ENCODE measurements at places on chromosomes 1 and 21.

DNA sequence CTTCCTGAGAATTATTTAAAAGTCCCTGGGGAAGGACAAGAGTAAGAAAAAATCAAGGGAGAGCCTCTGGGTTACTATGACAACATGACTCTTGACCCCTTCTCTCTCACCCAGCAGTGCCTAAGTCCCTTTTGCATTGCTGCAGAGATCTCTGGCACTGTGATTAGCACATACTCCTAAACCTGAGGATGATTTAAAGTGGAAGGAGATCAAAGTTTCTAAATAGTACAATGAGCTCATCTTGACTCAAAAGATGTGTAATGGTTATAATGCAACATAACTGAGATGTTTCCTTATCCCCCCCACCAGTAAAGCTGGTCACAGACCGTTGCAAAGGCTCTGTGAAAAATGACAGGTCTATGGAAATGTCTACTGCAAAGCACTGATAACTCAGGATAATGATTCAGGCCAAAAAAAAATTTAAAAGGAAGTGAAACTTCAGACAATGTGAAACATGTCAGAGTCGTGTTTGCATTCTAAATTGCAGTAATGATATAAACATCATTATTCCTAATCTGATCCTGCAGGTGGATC is 519.2 kb downstream of the KIF26B start:
- DNase-seq, result no peak

DNA sequence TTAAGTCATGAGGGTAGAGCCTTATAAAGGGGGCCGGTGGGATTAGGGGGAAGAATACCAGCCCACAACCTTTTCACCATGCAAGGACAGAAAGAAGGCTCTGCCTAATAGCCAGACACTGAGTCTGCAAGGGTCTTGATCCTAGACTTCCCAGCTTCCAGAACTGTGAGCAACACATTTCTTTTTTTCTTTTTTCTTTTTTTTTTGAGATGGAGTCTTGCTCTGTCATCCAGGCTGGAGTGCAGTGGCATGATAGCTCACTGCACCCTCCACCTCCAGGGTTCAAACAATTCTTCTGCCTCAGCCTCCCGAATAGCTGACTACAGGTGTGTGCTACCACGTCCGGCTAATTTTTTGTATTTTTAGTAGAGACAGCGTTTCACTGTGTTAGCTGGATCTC is 1.7 kb upstream of the ARL8A start:
- no peak for DNase-seq

- DNase-seq, result no peak
Measured at GRCh38 chr1:10450836-10451235, 1.0 kb downstream of the CORT start.

GRCh38 chr1:150563340-150564038 is 14.3 kb downstream of the ADAMTSL4 start:
- DNase-seq, result no peak

GRCh38 chr21:31038376-31038775 is at the start of gene KRTAP19-8:
KRTAP19-8 (minus strand) TSS chr21:31038476; CDS start chr21:31038443, 33 bp downstream.
- DNase-seq, result no peak

DNA sequence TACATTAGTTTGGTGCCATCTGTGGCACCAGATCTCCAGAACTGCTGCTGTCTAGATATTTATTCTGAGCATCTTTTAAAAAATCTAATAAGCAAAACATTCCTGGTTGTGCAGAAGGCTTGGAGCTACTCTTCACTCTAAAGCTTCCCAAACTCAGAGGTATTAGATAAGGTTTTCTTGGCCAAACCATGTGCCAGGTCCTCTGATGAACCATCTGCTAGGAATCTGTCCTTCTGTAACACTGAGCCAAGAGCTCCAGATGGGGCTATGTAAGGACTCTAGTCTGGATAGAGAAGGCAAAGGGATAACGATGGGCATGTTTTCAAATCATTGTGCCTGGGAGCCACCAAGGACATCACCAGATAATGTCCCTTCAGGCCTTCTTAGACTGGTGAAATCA is 410.6 kb downstream of the NTNG1 start:
- DNase-seq, result no peak

GRCh38 chr1:203072911-203073310 is 12.9 kb downstream of the MYOG start:
- no peak for DNase-seq

DNA sequence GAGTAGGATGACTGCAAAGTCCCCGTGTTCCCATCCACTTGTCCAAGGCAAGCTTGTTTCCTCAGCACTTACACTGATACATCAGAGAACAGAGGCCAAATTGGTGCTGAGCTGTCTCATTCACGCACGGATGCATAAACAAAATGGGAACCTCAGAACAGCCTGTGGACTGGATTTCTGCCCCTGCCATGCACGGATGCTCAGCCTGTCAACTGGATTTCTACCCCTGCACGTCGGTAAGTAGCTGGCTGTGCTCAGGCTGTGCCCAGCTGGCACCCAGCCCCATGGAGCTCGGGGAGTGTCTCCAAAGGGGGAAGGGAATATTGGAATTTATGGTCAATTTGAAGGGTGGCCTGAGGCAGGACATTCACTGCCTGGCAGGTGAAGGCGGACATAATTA is 40.8 kb upstream of the TMPRSS2 start:
- DNase-seq, result no peak

GRCh38 chr21:26798856-26799751 is 46.1 kb downstream of the ADAMTS1 start:
- no peak for DNase-seq

DNA sequence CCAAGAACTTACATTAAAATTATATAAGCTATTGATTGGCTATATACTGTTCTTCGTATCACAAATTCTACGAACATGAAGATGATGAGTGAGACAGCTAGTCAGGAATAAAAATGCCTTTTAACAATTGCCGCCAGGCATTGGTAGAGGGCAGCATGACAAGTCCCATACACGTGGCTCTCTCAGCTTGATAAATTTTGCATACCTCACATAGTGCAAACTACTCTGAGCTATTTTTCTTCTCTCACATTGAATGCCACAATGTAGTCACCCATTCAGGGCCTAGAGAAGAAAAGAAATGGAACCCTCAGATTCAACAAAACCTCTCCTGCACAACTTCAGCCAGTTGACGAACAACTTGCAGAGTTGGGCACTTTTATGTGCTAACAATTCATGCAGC is 27.0 kb upstream of the FMO2 start:
- DNase-seq, result no peak

- no peak for DNase-seq
Measured at GRCh38 chr21:32653326-32653901, 41.2 kb upstream of the CFAP298 start.

DNA sequence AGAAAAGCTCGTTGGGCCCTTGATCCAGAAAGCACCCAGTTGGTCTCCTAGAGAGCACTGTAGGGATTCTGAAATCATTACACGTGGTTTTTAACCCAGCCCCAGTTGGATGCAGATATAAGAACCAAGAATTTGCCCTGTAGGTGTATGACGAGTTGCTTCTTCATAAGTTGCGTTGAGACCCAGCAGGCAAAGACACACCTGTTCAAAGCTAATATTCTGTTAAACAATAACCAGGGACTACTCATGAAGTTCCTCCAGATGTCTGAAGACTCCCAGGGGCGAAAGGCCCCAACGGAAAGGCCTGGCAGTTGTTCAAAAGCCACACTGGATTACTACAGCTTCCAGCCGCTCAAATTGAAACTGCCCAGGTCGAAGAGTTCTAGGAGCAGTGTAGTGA is 88.6 kb upstream of the HNRNPU start:
- DNase-seq, result no peak

- no peak for DNase-seq
Measured at GRCh38 chr1:32352239-32352745, 10.0 kb downstream of the FAM229A start.

- DNase-seq, result no peak
Measured at GRCh38 chr1:22627331-22627730, 9.1 kb upstream of the C1QA start.

DNA sequence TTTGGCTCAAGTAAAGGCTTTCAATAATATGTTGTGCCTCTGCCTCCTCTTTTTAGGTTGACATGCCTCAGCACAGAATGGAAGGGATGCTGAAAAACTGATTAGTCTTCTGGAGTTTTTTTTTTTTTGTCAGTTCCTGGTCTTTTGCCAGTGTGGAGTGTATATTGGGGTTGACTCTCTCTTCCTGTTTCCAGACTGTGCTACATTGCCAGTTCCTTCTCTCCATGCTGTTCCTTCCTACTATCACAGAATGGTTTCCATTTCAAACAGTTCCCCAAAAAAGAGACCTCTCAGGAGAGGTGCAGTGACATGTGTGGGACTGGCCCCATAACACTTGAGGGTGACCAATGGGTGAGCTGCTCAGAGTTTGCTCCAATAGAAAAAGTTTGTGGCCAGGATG is 101.7 kb upstream of the ETV3 start:
- DNase-seq, result no peak

DNA sequence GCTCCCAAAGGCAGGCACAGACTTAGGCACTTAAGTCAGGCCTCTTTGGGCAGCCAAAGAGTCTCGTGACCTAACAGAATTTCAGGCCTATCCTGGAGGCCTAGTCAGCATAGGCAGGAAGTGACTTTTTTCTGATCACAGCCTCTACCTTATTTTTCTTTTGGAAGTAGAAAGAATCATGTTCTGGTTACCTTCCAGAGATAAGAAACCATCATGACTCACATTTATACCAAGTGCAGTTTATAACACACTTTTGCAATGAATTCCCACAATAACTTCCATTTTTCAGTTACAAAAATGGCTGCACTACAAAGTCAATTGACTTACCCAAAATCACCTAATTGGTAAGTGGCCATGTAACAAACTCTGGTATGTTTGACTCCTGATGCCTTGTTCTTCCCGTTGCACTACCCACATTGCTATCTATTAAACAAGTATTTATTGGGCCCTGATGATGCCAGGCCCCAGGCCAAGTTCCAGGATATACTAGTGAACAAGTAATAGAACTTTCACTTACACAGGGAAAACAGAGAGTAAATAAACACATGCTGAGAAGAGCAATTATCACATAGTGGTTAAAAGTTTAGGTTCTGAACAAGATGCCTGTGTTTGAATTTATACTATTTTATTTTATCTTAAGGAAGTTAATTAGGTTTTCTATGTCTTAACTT is 74.3 kb downstream of the SH3GLB1 start:
- DNase-seq, result no peak

- DNase-seq, result no peak
Measured at GRCh38 chr1:98516306-98516705, 145.2 kb upstream of the SNX7 start.

GRCh38 chr1:2228157-2228594 is at the start of gene SKI:
SKI (plus strand) TSS chr1:2228319; CDS start chr1:2228767, 448 bp downstream.
- DNase-seq, result no peak

- DNase-seq, result no peak
Measured at GRCh38 chr1:172351346-172351745, 69.1 kb upstream of the C1orf105 start.

DNA sequence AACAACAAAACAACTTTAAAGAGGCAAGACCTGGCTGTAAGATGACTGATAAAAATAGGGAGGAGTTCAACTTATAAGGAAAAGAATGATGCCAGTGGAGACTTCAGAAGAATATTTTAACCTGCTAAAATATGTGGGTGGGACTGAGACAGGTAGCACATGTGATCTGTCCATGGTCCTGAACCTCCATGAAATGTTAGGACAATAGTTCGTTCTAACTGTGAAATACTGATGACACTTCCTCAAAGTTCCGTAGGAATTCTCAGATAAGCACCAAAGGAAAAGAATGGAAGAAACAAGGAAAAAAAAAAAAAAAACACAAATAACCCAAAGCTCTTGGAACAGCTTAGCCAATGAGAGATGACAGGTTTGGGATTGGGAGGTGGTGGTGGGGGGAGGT is 44.7 kb downstream of the CDC42BPA start:
- no peak for DNase-seq

GRCh38 chr21:18265944-18266343 is 21.3 kb downstream of the CHODL start:
- DNase-seq, result no peak

DNA sequence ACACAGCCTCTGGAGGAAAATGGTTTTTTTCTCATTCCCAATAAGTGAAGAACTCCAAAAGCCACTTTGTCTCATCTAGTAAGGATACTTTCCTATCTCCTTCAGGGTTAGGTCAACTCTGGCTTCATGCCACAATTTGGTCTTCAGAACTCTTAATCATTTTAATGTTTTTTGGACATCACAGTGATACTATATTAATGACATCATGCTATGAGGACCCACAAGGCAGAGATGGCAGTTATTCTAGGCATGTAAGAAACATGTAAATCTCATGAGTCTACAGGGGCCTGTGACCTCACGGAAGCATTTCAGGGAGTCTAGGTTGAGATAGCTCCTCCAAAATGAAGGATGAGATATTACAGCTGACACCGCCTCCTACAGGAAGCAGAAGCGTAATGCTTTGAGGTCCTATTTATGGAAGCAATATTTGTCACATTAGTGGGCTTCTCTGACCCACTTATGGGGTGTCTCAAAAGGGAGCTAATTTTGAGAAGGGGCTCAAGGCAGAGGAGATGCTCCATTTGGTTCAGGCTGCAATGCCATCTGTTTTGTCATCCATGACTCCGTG is 5.0 kb upstream of the GPR137B start:
- no peak for DNase-seq

DNA sequence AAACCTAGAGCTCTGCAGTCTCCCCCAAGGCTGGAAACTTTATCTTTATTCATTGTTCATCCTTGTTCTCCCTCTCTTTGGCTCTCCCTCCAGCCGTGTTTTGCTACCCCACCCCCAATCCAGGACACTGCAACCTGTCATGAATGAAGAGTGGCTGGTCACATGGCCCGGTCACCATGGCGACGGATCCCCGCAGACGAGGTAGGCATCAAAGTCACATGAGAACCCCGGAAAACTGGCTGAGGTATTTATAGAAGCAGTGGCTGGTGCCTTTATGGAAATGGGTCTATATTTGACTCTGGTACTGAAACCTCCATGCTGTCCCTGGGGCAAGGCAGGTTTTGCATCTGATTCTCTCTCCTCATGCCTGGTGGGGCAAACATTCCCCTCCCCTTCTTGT is 13.4 kb upstream of the SLC6A17 start:
- DNase-seq, result no peak

DNA sequence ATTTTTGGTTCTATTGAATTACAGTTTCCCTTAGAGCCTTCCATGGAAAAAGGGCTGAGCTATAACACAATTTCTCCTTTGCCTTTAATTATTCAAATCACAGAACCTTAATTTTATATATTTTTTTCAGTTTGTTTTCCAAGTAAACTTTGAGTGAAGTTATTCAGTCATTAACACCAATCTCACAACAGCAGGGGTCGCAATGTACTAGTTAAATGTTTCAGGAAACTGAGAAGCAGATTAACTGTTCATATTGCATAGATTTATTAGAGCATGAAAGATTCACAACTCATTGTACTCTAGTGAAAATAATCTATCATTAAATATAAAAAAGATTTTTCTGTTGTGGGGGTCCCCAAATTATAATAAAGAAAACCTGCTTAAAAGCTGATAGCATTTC is 64.1 kb downstream of the KIFAP3 start:
- DNase-seq, result no peak
